Transverse colon (tissue), 4 donors: ENCODE measurements at places on chromosomes 3 and 15. TPM values are rescaled to one million over a fixed set of nuclear protein-coding genes. Genes with fewer than 3 reads are reported as not detected.

SLC28A2 gene
- 2.5 TPM for total RNA-seq

GOLGA8Q gene
- total RNA-seq, result 3.3 TPM

REC114 gene
- not detected for total RNA-seq

DNA sequence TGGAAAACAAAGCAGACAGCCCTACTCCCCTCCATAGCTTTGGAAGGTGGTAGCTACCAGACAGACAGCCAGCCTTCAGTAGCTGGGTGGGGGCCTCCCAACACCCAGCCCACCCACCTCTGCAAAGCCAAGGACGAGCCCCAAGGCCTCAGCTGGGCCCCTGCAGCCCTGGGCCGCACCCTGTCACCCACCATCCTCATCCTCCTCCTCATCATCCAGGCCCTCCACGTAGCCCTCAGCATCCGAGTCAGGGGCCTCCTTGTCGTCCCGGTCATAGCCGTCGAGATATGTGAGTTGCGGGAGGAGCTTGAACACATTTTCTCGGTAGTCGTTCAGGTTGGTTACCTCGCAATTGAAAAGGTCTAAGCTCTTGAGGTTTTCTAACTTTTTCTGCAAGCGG is 36.5 kb downstream of the ANP32A start:
- DNase-seq, result no peak

DNA sequence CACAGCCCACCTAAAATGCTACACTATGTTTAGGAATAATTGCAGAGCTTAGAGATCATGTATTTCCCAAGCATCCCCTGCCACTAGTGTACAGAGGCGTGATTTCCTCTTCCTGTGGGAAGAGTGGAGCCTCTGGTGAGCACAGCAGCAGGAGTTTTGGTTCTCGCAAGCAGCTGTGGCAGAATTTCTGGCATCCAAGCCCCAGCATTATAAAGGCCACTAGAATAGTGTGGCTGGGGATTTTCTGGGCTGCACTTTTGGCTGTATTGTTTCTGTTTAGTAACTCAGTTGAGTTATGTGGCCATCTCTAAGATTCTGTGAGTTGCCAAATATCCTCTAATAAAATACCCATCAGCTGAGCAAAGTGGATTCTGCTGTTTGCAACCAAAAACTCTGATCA is 64.7 kb downstream of the GPR176 start:
- no peak for DNase-seq

DNA sequence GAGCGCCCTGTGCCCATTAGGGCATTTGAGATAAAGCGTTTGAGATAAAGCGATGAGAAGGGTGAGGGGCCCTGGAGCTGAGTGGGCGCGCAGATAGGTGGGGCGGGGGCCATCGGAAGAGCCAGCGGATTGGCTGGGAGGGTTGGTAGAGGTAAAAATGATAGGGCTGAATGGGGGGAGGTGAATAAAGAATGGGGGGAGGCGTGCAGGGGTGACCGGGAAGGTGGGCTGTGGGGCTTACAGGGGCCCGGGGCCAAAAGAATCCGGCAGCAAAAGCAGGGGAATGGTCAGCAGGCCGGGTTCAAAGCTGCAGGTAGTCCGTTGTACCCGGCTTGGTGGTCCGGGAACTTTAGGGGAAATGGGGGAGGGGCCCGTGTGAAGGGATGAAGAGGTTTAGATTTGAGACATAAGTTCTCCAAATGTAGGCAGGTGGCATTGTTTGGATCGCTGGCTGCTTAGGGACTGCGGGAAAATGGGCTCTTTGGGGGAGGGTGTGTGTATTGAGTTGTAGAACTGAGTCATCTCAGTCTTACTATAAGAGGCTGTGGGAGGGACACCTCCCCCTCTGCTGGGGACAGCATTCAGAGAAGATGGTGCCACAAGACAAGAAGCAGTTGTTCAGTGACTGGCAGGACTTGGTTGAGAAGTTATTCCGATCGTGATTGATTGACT is 610 bp downstream of the ARID3B start:
- DNase-seq, result peak; percentile 47

DNA sequence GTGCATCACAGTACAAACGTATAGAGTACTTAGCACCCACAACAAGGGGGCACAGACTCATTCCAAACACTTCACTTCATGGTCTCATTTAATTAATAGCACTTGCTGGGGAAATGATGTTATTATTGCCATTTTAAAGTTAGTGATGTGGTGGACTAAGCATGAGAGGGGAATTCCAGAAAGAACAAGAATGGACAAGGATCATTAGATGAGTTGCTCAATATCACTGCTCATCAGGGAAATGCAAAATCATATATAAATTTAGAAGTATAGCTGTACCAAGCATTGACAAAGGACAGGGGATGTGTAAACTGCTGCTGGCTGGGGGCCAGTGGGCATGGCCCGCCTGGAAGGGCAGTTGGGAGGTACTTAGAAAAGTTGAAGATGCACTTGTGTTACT is 14.6 kb downstream of the PRR20G start:
- no peak for DNase-seq

DNA sequence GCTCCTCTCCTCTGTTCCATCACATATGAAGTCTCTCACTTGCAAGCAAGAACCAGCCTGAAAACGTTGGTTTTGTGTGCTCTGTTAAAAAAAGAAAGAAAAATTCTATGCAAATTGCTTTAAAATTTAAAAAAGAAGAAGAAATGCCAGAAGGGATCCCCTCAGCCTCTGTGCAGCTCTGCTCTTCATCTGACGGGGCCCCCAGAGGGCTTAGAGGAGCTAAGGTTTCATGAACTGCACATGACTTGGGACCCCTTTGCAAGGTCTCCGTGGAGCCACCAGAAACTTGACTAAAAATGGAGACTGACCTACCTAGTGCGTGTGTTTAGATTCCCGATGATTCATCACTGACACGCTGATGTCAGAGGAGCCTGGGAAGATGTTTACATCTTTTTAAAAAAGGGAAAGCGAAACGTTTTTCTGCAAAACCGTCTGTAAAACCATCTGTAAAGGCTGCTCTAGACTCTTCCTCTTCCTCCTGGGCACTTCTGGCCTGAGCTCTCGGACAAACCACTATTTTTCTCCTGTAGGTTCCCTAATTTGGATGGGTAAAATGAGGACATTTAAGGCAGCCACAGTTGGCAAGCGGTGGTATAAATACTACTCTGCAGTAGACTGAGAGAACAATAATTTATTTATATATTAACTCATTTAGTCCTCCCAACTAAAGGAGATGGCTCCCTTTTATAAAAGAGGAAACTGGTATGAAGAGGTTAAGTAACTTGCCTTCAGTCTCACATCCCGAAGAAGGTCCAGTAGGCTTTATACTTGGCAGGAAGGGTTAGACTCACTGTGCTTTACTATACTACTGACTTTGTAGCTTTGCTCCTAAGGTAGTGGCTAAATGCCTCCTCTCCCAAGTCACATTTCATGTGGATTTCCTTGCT is 67.2 kb upstream of the POLG start:
- no peak for DNase-seq

DNA sequence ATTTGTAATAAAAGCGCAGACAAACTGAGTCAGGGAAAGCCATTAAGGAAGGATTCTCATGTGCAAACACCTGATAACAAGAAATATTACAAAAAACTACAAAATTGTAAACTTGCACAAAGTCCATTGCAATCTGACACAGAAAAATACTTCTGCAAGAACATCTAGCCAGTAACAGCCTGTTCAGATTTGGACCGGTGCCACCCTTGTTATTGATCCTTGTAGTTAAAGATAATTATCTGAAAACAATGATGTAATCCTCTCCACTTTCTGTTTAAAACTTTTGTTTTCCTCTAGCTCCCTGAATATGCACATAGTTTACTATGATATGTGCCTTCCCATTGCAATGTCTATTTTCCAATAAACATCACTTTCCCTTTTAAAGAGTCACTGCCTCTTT is 1090.2 kb downstream of the PLOD2 start:
- DNase-seq, result no peak

GRCh38 chr3:179694731-179695130 is 41.9 kb downstream of the USP13 start:
- no peak for DNase-seq

GRCh38 chr15:80945605-80946004 is 44.0 kb downstream of the MESD start:
- DNase-seq, result no peak

- no peak for DNase-seq
Measured at GRCh38 chr3:4981294-4981664, 2.0 kb downstream of the BHLHE40 start.

- no peak for DNase-seq
Measured at GRCh38 chr3:169144731-169145130, 518.8 kb downstream of the MECOM start.

DNA sequence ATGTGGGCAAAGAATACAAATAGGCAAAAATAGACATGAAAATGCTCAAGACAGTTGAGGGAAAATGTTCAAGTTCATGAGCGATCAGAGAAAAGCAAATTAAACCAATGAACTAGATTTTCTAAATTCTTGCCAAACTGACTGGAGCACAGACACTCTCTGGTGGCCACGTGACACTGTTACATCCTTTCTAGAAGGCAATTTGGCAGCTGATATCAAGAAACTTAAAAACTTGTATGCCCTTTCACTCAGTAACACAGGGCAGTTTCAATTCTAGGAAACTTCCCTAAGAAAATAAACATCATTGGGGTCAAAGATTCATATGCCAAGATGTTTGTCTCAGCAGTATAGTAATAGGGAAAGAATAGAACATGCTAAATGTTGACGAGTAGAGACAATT is 52.2 kb downstream of the ABHD5 start:
- DNase-seq, result no peak

GRCh38 chr3:143977341-143978262 is 6.0 kb downstream of the DIPK2A start:
- DNase-seq, result no peak

- DNase-seq, result peak; percentile 9
Measured at GRCh38 chr3:31106204-31106603, 211.7 kb upstream of the GADL1 start.
